ENCODE measurements at places on chromosomes 16 and 17.

GRCh38 chr16:31487720-31488467 lies 5.0 kb downstream of the SLC5A2 start:
- DNase-seq, result no peak

- DNase-seq, result no peak
These were observed 6.5 kb downstream of the ODF4 start for GRCh38 chr17:8345951-8346665.

- no peak for DNase-seq
These were observed 1.7 kb upstream of the IL17C start for GRCh38 chr16:88636488-88637265.

- DNase-seq, result no peak
These were observed 15.8 kb upstream of the AGRP start for GRCh38 chr16:67499106-67499505.

GRCh38 chr17:18185391-18185790 lies 1.8 kb downstream of the ALKBH5 start:
- no peak for DNase-seq

DNA sequence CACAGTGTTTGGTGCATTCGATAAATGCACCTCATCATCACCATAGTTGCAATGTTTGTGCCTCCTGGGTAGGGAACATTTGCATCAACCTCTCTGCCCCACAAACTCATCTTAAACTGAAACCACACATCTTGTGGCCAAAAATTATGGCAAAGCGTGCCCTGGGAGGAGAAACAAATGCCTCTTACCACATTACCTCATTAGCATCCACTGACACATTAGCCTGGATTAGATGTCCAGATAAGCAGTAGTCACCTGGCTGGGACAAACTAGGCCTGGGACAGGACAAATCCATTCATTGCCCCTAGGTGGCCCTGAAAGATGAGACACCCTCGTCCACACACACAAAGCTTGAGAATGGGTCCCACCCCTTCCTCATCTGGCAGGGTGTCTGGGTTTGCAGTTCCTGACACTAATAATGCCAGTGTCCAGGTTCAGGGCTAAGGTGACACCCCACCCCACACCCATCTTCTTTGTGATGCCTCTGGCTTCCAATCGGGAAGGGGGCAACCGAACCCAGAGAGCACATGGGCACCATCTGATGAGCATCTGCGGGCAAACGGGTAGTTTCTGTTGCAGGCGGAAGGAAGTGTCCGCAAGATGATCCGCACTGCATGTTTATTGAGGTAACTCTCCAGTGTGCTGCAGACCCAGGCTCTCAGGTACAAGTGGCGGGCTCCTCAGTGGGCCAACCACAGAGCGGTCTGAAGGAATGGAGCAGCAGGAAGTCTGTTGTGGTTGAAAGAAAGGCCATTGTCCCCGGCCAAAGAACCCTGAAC lies 8.6 kb downstream of the XYLT1 start:
- DNase-seq, result no peak

GRCh38 chr17:45747911-45748310 lies 36.2 kb upstream of the CRHR1 start:
- no peak for DNase-seq

DNA sequence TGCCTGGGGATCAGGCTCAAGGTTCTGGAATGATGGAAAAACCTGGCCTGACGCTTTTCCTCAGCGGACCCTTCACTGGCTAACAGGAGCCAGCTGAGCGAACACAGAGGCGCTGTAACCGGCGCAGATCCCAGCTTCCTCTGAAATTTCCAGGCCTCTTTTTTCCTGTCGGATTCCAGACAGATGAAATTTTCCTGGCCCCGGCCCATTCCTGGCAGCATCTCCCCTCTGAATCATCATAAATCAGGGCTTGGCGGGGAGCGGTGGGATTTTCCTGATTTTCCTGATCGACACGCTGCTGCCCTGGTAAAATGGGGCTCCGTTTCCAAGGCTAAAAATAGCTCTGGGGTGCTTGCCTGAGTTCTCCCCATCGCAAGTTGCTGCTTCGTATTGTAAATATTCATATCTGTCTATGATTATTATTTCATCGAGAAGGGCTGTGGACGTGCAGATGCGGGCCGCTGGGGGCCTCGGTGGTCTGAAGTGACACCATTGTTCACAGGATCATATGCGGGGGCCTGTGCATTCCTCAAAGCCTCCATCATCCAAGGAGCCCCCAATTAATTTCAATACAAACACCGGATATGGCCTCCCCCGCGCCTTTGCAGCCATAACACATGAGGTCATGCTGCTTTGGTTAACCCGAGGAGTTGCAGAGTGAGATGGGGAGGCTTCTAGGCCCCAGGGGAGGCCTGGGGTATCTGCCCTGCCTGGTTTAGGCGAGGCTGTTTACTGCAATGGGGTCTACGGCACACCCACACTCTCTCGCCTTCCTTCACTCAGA lies 45.8 kb upstream of the ETV4 start:
- DNase-seq, result no peak

DNA sequence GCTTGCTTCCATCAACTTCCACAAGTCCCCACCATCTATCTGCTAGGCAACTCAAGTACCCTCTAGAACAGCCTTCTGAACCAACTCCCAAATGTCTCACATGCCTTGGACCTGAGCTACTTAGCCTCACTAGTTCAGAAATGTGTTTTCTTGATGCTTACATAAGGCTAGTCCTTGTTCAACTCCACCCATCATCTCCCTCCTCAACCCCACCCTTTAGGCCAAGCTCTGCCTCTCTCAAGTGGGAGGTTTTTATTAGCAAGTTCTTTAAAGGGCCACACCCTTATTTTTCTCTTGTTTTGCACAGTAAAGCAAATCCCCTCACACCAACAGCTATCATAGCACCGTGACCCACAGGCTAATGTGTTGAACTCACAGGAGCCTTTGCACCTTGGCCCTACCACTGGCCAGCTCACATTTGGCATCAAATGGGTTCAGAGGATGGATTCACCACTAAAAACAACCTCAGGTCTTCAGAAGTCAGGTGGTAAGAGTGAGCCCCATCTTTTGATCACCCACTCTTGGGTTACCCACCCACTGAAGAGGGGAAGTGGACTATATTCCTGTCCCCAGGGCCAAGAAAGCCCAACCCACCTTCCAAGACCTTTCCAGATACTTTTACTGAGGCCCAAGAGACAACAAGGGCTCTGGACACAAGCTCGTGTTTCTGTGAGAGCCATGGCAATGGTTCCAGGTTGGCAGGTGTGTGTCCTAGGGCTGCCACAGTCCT lies 12.2 kb downstream of the PIK3R5 start:
- DNase-seq, result no peak

DNA sequence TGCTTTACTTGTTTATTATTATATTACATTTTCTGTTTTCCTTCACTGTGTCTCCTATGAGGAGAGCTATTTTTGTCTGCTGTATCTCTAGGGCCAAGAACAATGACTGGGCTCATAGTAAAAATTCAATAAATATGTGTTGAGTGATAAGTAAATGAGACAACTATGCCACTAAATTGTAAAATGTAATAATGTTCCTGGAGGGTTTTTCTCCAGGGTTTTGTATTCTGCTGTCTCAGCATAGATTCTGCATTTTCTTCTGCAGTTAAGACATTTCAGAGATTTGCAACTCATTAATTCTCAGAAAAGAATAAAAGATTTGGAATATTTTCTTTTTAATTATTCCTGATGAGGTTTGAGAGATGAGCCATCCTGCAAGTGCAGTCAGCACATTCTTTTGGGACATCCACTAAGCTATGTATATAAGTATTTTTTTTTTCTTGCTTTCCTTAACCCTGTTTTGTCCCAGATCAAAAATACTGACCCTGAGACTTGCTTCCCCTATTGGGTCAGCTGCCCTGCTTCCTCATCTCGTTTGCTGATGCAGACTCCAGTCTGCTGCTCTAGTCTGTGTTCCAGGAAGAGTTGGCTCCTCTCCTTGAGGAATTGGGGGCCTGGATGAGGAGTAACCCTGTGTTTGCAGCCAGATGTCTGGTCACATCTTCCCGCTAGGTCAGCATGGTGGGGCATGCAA lies 122.9 kb downstream of the ABCA8 start:
- no peak for DNase-seq

GRCh38 chr17:46212634-46213435 lies 19.6 kb upstream of the KANSL1 start:
- DNase-seq, result peak; percentile 51
